DND-41 (cell line): ENCODE measurements at places on chromosomes 1 and 21.

GRCh38 chr1:100834777-100835660, 59.6 kb downstream of the EXTL2 start:
- peak; percentile 12 for DNase-seq

DNA sequence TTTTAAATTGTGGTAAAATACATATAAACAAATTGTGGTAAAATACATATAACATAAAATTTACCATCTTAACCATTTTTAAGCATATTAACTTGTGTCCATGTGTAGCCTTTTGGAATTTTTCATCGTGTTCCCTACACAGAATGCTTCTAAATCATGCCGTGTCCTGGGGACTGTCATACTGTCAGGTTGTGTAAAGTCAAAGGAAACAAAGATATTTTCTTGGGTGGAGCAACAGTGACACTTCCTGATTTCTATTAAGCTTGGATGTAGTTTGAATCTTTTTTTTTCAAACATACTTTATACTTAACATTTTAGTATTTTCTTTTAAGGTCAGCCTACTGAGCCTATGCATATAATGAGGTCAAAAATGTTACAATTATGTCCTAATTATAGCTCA, 32.3 kb downstream of the DOP1B start:
- DNase-seq = no peak

GRCh38 chr1:50427818-50428779, 4.9 kb upstream of the DMRTA2 start:
- no peak for DNase-seq

- no peak for DNase-seq
Observed at GRCh38 chr1:59814901-59815825, at the start of gene HOOK1. HOOK1 (plus strand) TSS chr1:59814949; CDS start chr1:59815118, 169 bp downstream.

DNA sequence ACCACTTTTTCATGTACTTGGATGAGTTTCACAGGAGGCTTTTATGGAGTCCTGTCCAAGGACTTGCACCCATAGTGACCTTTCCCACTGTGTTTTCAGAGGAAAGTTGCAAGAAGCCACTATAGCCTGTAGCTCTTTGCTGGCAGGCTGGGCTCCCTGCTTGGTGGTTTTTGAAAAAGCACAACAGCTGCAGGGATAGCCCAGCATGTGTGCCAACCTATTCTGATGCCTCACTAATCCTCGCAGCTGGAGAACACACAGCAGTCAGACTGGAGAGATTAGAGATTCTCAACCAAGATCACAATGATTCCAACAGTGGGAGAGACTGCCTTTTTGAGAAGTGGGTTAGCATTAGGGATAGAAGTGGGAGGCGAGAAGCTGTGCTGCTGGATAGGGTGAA, 24.1 kb upstream of the ARHGEF11 start:
- DNase-seq = no peak

DNA sequence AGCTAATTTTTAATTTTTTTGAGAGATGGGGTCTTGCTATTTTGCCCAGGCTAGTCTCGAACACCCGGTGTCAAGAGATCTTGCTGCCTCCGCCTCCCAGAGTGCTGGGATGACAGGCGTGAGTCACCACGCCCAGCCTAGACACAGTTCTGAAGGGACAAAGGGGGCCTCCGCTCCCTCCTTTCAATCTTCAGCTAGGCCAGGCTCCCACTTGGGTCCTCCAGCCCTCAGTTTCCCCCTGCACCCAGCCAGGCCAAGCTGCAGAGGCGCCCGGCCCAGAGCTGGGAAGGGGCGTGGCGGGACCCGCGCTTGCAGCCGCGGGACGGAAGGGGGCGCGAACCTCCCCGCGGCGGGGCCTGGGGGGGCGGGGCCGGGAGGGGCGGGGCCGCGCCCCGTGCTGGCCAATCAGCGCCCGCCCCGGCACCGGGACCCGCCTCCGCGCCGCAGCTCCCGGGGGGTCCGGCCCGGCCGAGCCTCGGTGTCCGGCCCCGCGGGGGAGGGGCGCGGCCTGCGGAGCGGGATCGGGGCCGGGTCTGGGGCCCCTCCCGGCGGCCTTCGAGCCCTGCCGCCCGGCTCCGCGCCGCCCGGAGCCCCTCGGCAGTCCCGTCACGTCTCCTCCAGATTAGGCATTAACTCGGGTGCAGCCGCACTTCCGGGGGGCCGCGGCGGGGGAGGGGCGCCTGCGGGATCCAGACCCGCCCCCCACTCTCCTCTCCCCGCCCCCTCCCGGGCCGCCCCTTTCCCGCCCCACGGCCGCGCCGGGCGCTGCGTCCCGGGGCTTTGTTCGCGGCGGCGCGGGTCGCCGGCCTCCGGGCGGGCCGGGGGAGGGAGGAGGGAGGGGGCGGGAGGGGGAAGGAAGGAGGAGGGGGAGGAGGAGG, 559 bp upstream of the AGRN start:
- peak; percentile 82 for DNase-seq

DNA sequence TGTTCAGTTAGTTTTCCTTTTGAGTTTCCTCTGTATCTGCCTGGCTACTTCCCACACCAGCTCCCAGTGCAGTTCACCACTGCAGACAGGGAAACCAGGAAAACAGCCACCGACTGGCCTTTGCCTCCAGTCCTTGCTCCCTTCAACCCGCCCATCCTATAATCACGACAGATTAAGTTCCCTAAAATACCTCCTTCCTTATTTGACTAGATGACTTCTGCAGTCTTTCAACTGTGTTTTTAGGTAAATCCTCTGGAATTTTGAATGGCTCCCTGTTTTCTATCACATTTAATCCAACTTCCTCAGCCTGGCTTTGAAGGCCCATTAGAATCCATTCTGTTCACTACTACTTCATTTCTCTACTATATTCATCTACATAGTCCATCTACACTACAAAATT, 37.6 kb downstream of the BEND5 start:
- DNase-seq = no peak

GRCh38 chr1:206651958-206652890, 16.9 kb downstream of the DYRK3 start:
- DNase-seq = no peak

GRCh38 chr1:65866439-65866838, 73.7 kb downstream of the PDE4B start:
- DNase-seq = no peak

DNA sequence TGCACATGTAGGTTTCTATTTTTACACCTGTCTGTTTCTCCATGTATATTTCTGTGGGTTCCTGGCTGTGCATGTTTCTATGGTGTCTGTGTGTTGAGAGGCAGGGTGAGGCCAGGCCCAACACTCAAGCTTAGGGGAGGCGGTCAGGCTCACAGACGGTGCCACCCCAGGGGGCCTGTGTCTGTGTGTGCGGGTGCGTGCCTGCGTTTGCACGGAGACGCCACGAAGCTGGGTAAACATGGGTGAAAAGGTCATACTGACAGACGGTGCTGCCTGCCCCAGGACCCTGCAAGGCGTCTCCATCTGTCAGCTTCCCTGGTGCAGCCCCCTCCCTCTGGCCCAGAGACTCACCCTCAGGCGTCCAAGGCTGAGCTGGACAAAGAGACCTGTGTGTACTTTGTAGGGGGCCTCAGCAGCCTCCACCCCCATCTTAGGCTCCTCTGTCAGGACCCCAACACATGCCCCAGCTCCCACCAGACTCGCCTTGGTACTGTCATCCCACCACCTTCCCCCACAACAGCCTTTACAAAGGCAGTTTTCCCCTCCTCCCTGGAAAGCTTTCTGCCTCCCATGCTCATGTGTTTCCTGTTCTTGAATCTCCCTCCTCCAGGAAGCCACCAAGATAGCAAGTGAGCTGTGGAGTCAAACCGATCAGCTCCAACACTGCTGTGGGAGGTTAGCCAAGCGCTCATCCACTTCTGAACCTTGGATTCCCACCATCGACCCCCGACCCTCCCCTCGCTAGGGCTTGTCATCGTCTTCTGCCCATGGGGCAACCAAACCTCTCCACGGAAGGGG, 34.1 kb downstream of the PTPRF start:
- DNase-seq = no peak
